H4 (cell line): ENCODE measurements at places on chromosomes 13 and 19. TPM values are rescaled to one million over a fixed set of nuclear protein-coding genes. Genes with fewer than 3 reads are reported as not detected.

The OR1I1 gene
- total RNA-seq = not detected in 2 replicates

The DIAPH3 gene
- total RNA-seq = 6.7 and 7.8 TPM in 2 replicates

The ZNF626 gene
- total RNA-seq = 3.8 and 4.8 TPM in 2 replicates

The IRGC gene
- total RNA-seq = not detected in 2 replicates

The VRK3 gene
- 32.5 and 35.6 TPM in 2 replicates for total RNA-seq

The THSD8 gene
- not detected in 2 replicates for total RNA-seq

The COX7A1 gene
- not detected in 2 replicates for total RNA-seq

The S1PR5 gene
- 1.0 and 1.7 TPM in 2 replicates for total RNA-seq
